ENCODE measurements at places on chromosomes 6 and 20.

DNA sequence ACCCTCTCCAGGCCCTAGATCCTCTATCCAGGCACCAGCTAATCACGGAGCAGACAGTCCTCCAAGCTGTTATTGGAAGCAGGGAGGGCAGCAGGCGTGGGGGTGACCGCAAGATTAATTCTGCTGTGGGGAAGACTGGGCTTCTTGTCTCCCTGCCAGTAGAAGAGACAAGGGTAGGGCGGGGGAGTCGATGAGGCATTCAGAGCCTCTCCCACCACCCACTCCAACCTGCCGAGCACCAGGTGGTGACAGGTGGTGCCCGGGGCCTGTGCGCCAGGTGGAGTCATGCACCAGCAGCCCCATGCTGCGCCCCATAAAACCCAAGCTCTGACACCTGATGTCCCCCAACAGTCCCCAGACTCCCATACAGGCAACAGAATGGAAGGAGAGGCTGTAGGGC lies 89.6 kb downstream of the CDH22 start:
- no peak for DNase-seq

DNA sequence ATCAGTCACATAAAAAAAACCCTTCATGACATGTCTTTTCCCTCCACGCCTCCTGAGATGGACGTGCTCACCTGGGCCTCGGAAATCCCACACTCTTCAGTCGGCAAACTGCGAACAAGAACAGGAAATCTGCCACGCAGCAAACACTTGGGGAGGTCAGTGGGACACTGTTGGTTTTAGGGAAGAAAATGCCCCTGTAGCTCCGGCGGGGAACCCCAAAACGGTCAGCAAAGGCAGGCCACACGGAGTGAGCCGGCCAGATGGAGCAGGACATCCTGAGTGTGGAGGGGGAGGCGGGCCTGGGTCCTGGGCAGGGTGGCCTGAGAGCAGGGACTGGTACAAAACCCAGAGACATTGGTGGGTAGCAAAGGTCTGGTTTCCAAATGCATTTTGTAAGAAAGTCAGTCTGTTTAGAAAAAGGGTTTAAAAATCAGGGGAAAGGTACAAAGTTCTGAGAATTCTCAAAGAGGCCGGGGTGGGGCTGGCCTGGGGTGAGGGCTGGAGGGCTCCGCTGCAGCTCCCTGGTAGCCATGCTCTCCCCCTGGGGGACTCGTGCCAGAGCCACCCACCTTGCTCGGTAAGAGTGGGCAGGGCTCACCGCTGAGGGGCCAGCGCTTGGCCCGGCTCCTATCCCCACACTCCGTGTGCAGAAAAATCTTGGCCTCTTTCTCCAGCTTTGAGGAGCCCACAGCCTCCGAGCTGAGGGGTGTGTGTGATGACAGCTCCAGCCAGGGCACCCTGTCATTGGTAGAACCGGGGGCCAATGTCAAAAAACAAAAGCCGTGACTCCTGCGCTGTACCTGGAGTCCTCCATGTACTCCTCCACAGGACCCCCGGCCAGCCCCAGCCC lies 5.2 kb downstream of the SLC2A4RG start:
- no peak for DNase-seq

DNA sequence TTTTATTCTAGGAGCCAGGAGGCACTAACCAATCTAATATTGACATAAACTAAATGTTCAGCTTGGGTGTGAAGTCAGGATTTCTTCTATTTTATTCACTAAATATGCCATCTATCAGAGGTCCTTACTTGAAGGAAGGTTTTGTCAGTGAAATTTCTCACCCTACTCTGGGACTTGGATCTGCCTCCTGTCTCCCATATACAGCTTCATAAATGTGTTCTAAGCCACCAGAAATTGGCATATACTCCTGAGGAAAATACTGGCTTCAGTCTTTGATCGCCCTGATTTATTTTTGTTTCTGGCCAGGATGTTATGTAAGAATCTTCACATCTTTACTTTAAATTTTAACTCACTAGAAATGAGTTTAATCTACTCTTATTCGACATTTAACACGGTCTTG lies 647.7 kb downstream of the C6orf118 start:
- DNase-seq: no peak

DNA sequence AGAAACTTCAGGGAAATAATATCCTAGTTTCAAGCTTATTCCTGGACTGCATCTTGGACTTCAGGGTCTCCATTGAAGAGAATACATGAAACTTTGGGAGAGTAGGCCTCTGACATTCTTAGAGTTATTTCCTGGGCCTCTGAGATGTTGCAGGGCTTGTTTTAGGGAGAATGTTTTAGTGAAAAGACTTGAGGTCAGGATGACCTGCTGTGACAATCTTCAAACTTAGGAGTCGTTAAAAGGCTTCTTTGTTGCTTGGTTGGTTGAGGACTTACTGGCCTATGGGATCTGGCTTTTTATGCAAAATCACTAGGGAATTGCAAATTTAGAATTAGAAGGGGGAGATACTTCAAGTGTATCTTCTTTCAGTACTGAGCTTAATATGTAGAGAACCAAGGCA lies 613.2 kb upstream of the FLRT3 start:
- DNase-seq: no peak

- DNase-seq: peak; percentile 91
Observed at GRCh38 chr20:50575865-50576720, 65.9 kb downstream of the PTPN1 start.

DNA sequence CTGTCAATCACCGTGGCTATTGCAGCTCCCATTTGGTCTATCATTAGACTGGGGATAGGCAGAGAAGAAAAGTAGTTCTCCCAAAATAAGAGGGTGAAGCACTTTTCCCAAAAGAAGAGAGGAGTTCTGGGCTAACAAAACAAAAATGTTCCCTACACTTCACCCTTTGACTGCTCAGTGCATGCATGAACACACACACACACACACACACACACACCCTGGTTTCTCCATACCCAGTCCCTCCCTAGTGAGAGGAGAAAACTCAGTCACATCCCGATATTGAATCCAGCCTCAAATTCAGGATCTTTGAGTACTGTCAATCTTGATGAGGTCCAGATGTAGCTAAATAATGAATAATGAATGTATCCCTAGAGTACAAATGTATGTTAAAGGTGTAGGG lies 4.6 kb upstream of the TBPL1 start:
- DNase-seq: no peak

- no peak for DNase-seq
Observed at GRCh38 chr20:23139524-23139923, 53.4 kb upstream of the CD93 start.

- no peak for DNase-seq
Observed at GRCh38 chr20:50968289-50968688, 9.7 kb downstream of the MOCS3 start.

DNA sequence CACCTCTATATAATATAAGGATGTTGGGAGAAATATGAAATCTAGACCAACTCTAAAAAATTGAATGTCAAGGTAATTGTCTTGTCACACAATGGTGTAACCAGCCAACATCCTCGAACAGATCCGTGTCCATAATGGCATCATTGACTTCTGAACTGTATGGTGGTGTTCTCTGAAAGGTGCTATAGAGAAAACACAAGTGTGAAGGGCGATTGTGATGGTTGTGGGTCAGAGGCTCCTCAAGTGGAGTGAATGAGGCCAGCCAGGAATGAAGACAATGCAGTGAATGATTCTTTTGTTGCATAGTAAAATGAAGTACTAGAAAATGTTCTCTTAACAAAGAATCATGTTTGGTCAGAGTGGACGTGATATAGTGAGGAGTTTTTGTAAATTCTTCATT lies 58.3 kb downstream of the CARMIL1 start:
- DNase-seq: no peak

GRCh38 chr6:6699741-6700367 lies 111.3 kb downstream of the LY86 start:
- peak; percentile 48 for DNase-seq

DNA sequence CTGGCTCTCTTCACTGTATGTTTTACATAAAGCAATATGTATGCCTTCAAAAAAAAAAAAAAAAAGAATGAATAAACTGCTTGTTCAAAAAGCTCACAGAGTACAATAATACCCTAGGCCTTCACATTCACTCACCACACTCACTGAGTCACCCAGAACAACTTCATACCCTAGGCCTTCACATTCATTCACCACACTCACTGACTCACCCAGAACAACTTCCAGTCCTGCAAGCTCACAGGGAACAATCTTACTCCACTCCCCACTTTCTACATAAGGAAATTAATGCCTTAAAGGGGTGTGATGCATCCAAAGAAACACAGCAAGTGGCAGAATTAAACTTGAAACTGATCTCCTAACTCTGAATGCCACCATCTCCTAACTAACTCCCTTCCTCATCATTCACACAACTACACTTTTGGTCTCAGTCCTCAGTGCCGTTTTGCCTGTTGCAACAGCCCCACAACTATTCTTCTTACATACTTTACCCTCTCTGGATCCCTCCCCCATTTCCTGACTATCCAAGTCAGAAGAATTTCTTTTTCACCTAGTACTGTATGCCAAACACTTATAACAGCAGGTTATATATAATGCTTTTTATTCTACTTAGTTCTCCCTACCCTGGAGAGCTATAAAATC lies 34.2 kb downstream of the NHSL1 start:
- DNase-seq: peak; percentile 21

GRCh38 chr6:388202-388903 lies 3.2 kb upstream of the IRF4 start:
- DNase-seq: no peak

GRCh38 chr20:41408156-41408794 lies 41.7 kb upstream of the EMILIN3 start:
- DNase-seq: no peak

GRCh38 chr6:159623156-159623555 lies 69.9 kb downstream of the SOD2 start:
- DNase-seq: no peak

- peak; percentile 40 for DNase-seq
Observed at GRCh38 chr6:17867880-17868279, 119.6 kb downstream of the KIF13A start.

DNA sequence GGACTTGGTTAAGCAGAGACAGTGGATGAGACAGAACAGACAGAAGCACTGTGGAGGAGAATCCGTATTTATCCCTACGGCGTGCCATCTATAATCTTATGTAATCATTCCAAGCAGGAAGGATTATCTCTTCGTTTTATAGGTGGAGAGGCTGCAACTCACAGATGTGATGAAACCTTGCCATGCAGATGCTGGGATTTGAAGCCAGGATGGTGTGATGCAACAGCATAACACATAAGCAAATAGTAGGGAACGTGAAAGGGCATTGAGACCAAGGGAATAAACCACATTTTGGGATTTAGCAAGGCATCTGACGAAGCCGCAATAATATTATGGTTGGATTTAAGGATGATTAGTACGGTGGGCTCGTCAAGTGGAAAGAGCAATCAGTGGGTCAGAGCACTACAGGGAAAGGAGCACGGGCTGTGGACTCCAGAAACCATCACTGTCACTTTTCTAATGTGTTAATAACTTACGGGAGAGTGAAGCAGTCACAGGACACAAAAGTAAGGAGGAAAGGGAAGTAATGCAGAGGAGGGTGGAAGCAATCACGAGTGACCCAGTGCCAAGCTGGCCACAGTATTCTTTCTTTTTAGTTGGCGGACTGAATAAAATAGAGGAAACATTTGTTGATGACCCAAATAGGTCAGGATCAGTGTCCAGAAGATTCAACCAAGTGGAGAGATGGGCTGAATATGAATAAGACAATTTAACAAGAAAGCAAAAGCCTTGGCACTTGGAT lies 119.6 kb upstream of the EDN1 start:
- no peak for DNase-seq

DNA sequence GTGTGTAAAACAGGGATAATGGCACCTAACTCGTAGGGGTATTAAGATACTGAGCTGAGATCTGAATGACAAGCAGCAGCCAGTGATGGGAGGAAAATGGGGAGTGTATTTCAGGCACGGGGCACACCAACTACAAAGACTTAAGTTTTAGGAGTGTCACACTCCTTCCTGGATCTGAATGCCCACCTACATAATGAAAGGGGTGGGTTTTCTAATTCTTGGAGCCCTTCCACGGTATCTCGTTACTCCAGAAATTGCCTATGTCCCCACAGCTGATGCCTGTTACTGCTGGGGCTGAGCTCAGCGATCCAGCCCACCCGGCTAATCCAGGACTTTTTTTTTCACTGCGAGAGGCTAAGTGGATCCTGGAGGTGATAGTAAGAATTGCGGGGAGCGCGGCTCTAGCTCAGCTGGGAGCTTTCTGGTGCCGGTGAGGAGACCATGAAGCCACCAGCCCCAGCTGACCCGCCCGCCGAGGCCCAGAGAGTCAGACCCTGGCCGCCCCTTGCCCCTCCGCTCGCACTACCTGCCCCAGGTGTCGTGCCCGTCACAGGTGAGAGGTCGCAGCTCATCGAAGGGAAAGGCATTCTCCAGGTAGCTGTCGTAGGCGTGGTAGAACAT lies 727 bp downstream of the EDEM2 start:
- DNase-seq: no peak

- no peak for DNase-seq
Observed at GRCh38 chr6:22666586-22666985, 97.2 kb downstream of the HDGFL1 start.

- no peak for DNase-seq
Observed at GRCh38 chr6:112503091-112503596, 156.0 kb downstream of the RFPL4B start.
